Suprapubic skin (tissue), 4 donors: ENCODE measurements at places on chromosomes 7 and 10. TPM values are rescaled to one million over a fixed set of nuclear protein-coding genes. Genes with fewer than 3 reads are reported as not detected.

The ASB10 gene
- not detected for total RNA-seq

The NKX6-2 gene
- total RNA-seq = not detected

The SLC26A5 gene
- 0.55 TPM for total RNA-seq

The MRPS16 gene
- total RNA-seq = 47.9 TPM

GRCh38 chr7:111865430-111865829 lies 303.1 kb upstream of the IMMP2L start:
- no peak for DNase-seq

DNA sequence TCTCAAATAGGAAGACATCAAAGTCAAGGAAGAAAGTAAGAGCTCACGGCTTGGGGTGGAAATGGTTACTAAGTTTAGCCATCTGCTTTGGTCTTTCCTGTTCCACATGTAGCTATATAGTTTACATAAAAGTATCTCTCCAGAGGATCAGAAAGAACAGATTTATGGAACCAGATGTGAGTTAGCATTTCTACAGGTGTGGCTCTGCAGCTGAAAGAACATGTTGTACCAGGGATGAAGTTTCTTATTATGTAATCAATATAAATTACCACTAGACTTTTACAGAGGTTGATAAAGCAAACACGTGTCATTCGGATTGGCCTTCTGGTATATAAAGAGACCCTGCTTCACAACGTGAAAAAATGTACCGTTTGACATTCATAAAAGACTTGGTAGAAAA lies 19.9 kb downstream of the CALD1 start:
- DNase-seq = no peak

GRCh38 chr7:542713-543500 lies 23.3 kb upstream of the PDGFA start:
- no peak for DNase-seq

- DNase-seq = no peak
Measured at GRCh38 chr7:140902303-140902953, 22.3 kb downstream of the BRAF start.

- DNase-seq = no peak
Measured at GRCh38 chr10:75428434-75429158, 2.8 kb upstream of the LRMDA start.

DNA sequence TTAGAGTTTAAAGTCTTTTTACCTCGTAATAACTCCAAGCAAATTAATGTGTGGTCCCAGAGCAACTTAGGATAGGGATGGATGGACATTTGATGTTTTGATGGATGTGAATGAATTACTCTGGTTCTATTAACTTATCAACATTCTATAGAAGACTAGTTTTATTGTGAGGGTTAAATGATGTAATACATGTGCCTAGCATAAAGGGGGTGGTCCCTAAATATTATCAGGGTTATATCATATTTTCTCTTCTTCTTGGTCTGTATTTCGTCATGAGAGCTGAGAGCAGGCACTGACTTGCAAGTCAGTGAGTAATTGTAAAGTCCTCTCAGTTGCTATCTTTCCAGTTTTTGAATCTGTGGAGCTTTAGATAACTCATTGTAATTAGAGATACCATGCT lies 219.3 kb downstream of the GATA3 start:
- DNase-seq = no peak

DNA sequence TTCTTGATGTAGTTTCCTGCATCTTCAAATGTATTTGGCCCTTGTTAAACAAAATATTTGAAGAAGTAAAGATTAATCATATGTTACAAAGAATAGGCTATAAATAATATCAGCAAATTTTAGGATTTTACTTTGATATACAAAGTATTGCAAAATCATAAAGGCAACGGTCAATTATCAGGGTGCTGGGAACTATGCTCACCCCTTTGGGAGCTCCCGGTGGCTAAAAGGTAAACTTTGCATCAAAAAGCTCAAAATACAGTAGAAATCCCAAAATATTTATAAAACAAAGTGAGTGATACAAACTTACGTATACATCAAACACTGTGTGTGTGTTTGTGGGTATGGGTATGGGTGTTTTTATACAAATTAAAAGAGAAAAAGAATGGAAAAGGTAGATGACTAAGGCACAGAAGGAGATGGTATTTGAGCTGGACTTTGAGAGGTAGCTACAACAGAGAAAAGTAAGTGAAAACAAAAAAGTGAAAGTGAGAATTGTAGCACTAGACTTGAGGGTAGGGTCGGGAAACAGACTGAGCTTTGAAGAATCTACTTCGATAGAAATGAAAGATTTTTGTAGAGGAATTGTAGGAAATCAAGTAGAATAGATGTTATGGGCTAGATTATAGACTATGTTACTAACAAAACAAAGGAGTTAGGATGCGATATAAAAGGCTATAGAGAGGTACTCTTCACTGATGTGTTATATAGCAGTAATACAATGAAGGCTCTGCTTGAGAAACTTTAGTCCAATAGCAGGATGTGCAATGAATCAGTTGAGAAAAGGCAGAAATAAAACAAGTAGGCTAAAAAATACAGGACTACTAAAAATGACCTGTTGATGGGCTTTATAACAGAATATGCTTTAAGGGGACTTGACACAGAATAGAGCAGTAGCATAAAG lies 52.8 kb downstream of the GNAT3 start:
- no peak for DNase-seq

GRCh38 chr7:152893801-152894294 lies 134.3 kb downstream of the ACTR3B start:
- no peak for DNase-seq
